ENCODE measurements at places on chromosomes 7 and 10. TPM values are rescaled to one million over a fixed set of nuclear protein-coding genes. Genes with fewer than 3 reads are reported as not detected.

The NUP205 gene
- total RNA-seq, result 90.1 TPM

The VWDE gene
- not detected for total RNA-seq

The OR2A12 gene
- total RNA-seq, result not detected

The LRIT1 gene
- total RNA-seq, result not detected

The NCF1 gene
- not detected for total RNA-seq

The DENND11 gene
- 4.0 TPM for total RNA-seq

The DNAJC12 gene
- total RNA-seq, result 3.9 TPM

The TEX36 gene
- not detected for total RNA-seq

The PLPP4 gene
- total RNA-seq, result 16.4 TPM

The ELAPOR2 gene
- total RNA-seq, result 0.12 TPM

The ZNF394 gene
- total RNA-seq, result 15.9 TPM

The MCU gene
- total RNA-seq, result 31.1 TPM

The ASB10 gene
- total RNA-seq, result not detected

The MSS51 gene
- total RNA-seq, result 0.24 TPM

The TMEM176A gene
- not detected for total RNA-seq

The FANK1 gene
- 0.68 TPM for total RNA-seq

The HBP1 gene
- 102 TPM for total RNA-seq

The TMEM196 gene
- total RNA-seq, result not detected

The TRIM74 gene
- total RNA-seq, result not detected

The CCDC172 gene
- total RNA-seq, result not detected

The STOX1 gene
- total RNA-seq, result 0.96 TPM

The ENO4 gene
- not detected for total RNA-seq

The ASB4 gene
- 0.12 TPM for total RNA-seq

The POLL gene
- 6.6 TPM for total RNA-seq

The GRM8 gene
- total RNA-seq, result not detected

The ITGA8 gene
- total RNA-seq, result 7.6 TPM

The PRF1 gene
- total RNA-seq, result not detected

The FAM25A gene
- total RNA-seq, result not detected

The ZNF511 gene
- 57.6 TPM for total RNA-seq

The GPNMB gene
- 146 TPM for total RNA-seq

The ELOVL3 gene
- 0.36 TPM for total RNA-seq

The HOXA11 gene
- 1.4 TPM for total RNA-seq

The HDAC9 gene
- 21.1 TPM for total RNA-seq

The TMEM236 gene
- 0.12 TPM for total RNA-seq

The MUC12 gene
- total RNA-seq, result 5.6 TPM

The TPST1 gene
- 36.5 TPM for total RNA-seq

The BTBD16 gene
- not detected for total RNA-seq

The AMPH gene
- 1.7 TPM for total RNA-seq

The SLC39A12 gene
- total RNA-seq, result not detected

The ACHE gene
- not detected for total RNA-seq

The SPDYE5 gene
- not detected for total RNA-seq

The ACTL6B gene
- not detected for total RNA-seq
